Non-pigmented ciliary epithelial cell (primary cell): ENCODE measurements at places on chromosomes 6 and 20.

DNA sequence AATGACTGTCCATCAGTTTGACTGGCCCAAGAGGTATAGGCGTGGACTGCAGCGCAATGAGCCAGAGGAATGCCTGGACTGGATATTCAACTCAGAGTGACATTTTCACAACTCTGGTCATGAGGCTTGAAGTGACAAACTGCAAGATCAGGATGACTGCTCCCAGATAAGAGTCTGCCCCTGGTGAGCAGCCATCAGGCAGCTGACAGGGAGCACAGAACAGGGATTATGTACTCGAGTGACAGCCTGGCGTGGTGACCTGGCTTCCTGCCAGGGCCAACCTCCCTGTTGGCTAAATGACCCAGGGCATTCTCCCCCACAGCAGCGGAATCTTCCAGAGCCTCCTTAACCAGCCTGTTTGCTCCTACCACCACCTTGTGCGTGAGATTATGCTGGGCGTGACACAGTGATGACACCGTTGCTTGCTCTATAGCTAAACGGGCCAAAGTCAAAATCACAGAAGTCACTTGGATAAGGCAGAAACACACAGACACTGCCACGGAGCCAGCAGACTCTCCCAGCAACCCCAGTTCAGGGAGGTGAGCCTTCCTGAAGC lies 209.1 kb upstream of the JARID2 start:
- no peak for DNase-seq

GRCh38 chr6:35718911-35719381 lies 17.9 kb upstream of the ARMC12 start:
- no peak for DNase-seq

DNA sequence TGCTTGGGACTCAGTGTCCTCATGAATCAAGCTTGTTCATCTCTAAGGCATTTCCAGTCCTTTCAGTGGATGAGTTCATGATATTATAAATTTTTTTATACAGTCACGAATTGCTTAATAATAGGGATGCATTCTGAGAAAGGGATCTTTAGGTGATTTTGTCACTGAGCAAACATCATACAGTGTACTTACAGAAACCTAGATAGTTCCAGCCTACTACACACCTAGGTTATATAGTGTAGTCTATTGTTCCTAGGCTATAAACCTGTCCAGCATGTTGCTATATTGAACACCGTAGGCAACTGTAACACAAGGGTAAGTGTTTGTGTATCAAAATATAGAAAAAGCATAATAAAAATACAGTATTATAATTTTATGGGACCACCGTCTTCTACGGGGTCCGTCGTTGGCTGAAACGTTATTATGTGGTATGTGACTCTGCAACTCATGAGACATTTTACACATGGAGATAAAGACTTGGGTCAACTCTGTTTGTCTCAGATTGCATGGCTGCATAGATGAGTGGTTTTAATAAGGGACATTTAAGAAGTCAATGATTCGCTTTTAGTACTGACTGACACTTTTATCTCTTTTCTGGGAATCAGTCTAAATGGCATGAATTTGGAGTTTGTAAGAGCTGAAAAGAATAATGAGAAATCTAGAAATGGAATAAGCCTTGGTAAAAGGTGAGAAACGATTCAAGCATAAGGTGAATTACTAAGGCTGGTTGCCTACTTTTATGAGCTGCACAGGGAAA lies 33.2 kb downstream of the CLIC5 start:
- DNase-seq: no peak

DNA sequence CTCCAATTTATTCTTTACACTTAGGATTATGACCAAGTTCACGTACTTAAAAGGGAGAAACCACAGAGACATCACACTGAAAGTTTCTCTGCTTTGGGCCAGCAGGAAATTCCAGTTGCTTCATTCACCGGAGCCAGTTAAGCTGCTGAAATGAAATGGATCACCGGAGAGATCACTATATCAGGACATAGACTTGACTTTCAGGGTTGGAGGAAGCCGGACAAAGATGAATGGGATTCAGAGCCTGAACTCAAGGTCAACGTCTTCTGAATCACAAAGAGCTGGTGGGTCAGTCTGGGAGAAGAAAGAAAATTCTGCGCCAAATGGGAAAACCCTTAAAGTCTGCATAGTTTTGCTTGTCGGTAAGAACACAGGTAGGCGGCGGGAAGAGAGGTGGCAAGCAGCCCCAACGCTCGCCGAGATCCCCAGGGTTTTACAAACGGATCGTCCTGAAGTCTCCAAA lies 81.9 kb upstream of the CCDC28A start:
- peak; percentile 47 for DNase-seq

DNA sequence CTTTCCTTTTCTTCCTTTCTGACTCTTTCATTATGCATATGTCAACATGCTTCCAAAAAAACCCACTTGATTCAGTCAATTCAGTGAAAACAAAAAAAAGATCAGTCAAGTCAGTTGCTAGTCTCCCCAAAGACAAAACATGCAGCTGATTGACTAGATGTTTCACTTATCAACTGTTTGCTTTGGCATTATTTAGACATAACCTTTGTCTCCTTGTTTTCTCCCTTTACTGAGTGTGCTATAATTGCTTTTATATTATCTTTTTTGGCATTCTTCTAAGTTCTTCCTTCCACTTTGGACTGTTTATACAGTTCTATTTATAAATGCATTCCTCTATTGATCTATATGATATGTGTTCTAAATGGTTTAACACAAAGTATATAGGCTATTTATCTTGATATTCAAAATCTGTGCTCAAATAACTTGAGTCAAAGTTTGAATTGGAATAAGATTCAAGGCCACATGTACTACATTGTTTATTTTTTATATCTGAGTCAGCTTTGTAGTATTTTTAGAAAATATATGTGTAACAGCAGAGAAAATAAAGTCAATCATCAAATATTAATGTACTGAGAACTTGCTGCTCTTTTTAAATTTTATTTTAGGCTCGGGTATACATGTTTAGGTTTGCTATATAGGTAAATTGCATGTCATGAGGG lies 260.5 kb downstream of the CENPW start:
- DNase-seq: no peak

DNA sequence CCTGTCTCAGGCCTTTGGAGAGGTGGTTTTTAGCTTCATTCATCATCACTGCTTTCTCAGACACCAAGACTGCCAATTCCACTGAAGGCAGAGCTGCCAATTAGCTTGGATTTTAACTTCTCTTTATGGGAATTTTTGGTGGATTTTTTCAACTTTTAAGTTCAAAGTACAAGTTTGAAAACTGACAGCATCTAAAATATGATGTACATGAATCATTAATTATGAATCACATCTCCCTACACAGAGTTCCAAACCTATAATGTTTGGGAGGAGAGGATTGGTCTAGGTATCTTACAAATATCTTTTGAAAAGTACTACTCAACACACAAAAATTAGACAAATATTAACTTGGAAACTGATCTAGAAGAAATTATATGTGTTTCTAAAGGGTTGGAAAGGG lies 25.5 kb downstream of the CNKSR3 start:
- no peak for DNase-seq

DNA sequence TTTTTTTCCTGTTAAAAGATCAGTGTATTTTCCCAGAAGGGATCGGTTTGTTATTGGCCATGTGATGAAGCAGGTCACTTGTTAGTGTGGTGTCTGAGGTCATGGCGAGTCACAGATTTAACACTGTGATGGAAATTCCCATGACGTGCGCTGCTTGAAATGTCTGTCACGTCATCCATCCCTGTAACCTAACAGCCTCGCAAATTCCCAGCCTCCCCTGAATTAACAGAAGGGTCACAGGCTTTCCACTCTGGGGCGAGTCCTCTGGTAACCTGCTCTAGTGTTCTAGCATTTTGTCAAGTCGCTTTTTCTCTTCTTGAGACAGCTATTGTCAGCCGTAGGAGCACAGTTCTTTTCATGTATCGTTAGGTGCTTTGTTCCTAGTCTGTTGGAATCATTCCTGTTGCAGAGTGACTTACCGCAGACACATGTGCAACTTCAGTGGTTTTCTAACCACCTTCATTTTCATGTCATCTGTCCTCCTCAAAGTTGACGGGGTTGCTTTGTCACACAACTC lies 137.2 kb downstream of the MAP3K4 start:
- DNase-seq: peak; percentile 50

DNA sequence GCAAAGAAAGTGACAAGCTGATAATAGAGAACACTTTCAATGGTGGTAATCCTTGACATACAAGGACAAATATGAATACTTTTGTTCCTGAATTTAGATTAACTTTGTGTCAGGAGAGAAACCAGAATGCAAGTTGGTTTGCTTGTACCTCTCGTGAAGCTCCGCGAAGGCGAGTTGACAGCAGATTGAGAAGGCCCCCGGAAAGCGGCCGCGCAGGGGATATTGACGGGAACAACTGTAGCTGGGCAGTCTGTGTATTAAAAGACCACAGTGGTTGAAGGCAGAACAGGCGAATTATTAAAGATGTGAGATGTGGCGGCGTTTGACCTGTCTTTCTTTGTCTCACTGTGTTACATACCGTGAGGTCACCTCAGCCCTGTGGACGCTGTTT lies 175.8 kb upstream of the RALGAPA2 start:
- no peak for DNase-seq

GRCh38 chr20:61970357-61970756 lies 95.3 kb downstream of the TAF4 start:
- no peak for DNase-seq

DNA sequence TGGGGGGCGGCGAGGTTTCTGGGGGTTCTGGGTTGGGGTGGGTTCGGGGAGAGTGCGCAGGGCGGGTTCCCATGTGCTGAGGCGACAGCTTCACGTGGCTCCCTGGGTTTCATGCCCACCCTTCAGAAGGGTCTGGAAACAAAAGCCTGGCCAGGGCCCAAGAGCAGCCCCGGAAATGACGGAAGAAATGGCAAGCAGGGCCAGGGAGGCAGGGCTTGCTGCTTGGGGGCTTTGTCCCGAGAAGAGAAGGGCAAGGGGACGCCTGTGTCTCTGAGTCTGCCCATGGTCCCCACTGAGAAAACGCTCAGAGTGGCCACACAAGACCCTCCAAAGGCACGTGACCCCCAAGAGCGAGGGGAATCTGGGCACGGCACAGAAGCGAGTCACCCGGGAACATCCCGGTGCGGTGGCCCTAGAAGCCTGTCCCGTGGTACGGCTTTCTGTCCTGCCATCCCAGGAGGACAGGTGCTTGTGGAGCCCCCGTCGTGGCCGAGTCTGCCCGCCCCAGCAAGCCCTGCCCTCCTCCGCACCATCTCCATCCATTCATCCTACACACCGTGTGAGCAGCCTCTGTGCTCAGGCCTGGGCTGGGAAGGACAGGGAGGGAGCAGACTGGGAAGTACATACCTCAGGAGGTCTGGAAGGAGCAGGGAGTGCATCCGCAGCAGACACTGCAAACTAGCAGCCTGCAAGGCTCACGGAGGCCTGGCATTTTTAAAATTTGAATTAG lies 9.0 kb downstream of the NPEPL1 start:
- DNase-seq: no peak

DNA sequence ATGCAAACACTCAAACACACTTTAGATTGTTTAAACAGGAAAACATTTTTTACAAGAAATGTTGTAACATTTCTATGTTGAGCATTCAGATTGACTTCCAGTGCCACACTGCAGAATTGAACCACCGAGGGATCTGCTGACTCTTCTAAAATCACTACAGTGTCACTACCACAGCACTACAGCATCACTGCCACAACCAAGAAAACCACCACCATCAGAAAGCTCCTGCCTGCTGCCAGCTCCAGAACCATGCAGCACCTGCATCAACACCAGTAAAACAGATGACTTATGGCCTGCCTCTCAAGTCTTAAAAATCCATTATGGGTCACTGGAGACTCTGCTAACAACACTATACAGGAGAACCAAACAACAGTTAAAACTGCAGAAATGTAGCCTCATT lies 25.4 kb upstream of the BTN3A2 start:
- no peak for DNase-seq

GRCh38 chr6:159084493-159085091 lies 39.8 kb upstream of the TAGAP start:
- peak; percentile 60 for DNase-seq

- DNase-seq: no peak
These were observed 54.2 kb upstream of the HLA-A start for GRCh38 chr6:29887819-29888776.

DNA sequence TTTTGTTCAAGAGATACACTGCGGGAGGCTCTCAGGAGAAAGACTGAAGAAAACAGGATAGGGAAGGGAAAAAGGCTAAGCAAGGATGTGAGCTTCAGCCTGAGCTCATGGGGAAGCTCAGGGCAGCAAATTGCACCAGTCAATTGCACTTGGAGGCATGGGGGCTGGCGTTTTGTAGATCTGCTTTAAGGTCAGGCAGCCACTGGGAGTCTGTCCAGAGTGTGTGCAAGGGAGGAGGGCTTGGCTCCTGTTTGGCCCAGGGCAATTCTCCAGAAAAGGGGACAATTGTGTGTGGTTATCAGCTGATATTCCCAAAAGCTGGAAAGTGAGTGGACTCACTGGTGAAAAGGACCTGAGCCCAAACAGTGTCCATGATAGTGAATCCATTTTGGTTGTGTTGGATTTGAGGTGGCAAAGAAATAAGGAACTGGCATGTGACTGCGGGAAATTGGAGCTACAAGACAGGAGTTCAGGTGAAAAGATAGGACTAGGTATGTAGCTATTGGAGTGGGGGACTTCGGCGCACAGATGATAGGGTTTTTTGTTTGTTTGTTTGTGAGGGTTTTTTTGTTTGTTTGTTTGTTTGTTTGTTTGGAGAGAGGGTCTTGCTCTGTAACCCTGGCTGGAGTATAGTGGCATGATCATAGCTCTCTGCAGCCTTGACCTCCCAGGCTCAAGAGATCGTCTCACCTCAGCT lies 22.3 kb upstream of the IER3 start:
- DNase-seq: no peak

DNA sequence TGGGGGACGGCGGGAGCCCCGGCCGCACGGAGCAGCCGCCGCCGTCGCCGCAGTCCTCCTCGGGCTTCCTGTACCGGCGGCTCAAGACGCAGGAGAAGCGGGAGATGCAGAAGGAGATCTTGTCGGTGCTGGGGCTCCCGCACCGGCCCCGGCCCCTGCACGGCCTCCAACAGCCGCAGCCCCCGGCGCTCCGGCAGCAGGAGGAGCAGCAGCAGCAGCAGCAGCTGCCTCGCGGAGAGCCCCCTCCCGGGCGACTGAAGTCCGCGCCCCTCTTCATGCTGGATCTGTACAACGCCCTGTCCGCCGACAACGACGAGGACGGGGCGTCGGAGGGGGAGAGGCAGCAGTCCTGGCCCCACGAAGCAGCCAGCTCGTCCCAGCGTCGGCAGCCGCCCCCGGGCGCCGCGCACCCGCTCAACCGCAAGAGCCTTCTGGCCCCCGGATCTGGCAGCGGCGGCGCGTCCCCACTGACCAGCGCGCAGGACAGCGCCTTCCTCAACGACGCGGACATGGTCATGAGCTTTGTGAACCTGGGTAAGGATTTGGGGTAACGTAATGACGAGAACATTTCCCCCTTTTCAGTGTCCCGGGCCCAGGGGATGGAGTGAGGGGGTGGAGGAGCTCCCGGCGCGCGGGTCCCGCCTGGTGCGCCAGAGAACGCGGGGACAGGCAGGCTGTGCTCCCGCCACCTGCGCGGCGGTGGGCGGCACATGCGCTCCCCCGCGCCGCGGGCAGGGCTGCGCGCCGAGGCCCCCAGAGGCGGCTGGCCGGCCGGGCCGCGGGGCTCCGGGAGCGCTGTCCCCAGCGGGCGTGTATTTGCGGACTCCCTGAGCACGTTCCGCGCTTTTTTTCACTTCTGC lies 1.4 kb downstream of the BMP6 start:
- no peak for DNase-seq

- no peak for DNase-seq
These were observed 4.1 kb downstream of the TTBK1 start for GRCh38 chr6:43247114-43247999.
